Left renal cortex interstitium (tissue), 4 donors: ENCODE measurements at places on chromosomes 4 and X. TPM values are rescaled to one million over a fixed set of nuclear protein-coding genes. Genes with fewer than 3 reads are reported as not detected.

Gene ELF2
- polyA plus RNA-seq, result 66.5 TPM

Gene ADGRL3
- 25.9 TPM for polyA plus RNA-seq

Gene SULT1E1
- polyA plus RNA-seq, result 465 TPM

Gene FRMD7
- polyA plus RNA-seq, result 1.6 TPM

Gene SLC49A3
- 7.1 TPM for polyA plus RNA-seq

Gene NCBP2L
- not detected for polyA plus RNA-seq

Gene TKTL2
- 0.08 TPM for polyA plus RNA-seq

Gene KLB
- polyA plus RNA-seq, result 0.25 TPM

Gene EDA
- polyA plus RNA-seq, result 7.3 TPM

Gene GPM6B
- polyA plus RNA-seq, result 19.6 TPM

Gene NUDT9
- polyA plus RNA-seq, result 67.6 TPM

Gene GPR143
- polyA plus RNA-seq, result 14.4 TPM

Gene NDST3
- polyA plus RNA-seq, result 2.6 TPM

Gene GRIA2
- polyA plus RNA-seq, result 2.1 TPM

Gene BEND4
- polyA plus RNA-seq, result 1.5 TPM

Gene ENPP6
- polyA plus RNA-seq, result 9.8 TPM

DNA sequence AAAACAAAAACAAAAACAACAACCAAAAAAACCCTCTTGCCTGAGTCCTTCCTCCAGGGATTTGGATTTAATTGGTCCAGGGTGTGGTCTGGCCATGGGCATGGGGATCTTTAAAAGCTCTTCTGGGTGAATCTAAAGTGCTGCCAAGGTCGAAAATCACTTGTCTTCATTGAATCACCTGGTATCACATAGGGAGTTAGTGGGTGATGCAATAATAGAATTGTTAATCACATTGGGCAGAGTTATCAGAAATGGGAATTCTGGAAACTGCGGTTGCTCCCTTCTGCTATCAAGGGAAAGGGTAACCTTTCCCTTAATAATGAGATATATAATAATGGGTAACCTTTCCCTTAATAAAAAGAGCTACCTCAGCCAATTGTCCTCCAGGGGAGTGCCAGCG is 267.9 kb upstream of the KLF3 start:
- no peak for DNase-seq

GRCh38 chrX:110213183-110213582 is 104.7 kb downstream of the AMMECR1 start:
- DNase-seq, result no peak

DNA sequence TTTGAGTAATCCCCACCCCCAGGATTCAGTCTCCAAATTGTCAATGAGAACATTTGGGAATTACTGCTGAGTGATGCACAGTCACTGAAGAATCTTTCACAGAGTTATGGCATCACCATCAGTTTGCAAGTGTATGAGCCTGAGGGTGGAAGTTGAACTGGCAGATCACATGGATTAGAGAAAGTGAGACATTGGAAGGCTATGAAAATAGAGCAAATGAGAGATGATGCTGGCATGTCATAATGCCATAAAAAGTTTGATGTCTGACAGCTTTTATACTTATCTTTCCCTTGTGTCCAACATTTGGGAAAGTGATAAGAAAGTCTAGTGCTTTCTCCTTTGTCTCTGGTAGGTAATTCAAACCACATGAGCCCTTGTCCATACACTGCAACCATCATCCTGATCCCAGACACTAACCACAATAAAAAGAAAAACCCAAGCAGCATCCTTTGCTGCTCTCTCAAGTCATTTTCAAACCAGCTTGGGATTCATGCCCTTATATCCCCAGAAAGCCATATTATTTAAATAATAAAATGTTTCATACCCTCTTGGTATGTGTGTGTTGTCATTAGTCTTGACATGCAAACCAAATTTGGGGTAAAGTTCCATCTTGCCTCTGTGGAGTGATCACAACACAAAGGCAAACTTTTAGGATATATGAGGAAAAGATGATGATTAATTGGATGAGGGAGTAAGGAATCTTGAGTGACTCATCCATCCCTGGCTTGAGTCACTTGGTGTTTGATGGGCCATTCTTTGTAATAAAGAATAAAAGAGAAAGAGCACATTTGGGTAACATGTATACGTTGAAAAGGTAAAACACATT is 438.9 kb downstream of the GRXCR1 start:
- no peak for DNase-seq

DNA sequence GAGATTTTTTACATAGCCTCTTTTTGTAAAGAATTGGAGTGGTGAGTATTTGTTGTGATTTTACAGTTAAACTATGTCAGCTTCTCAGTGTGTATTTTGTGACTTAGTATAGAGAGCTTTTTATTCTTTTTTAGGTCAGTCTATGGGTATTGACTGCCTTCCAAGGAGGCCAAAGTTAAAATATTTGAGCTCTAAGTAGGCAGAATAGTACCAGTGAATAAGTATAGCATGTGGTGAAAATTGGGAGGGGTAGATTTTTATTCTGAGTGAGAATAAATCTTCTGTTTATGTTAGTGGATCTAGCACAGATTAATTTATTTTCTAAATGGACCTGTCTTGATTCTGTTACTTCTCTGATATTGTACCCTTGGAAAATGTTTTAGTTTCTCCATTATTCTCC is 37.5 kb downstream of the HERC3 start:
- no peak for DNase-seq

DNA sequence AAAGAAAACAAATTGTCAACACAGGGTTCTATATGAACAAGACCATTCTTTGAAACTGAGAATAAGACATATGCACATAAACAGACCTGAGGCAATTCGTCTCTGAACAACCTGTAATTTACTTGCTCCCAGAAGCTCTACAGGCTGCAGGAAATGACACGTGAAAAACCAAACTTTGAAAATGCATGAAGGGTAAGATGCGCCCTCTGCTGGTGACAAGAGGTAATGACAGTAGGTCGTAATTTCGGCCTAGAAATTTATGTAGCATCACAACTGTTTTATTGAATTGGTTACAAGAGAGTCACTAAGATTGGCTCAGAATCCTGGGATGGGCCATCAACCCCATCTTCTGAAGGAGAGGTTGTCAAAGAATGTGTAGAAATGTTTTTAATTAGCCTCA is 276.5 kb downstream of the PPP4R3C start:
- no peak for DNase-seq

GRCh38 chrX:150224676-150225075 is 138.4 kb upstream of the MAMLD1 start:
- DNase-seq, result no peak

GRCh38 chrX:68511255-68511654 is 12.4 kb downstream of the YIPF6 start:
- no peak for DNase-seq

GRCh38 chr4:162350331-162350730 is 186.5 kb upstream of the FSTL5 start:
- no peak for DNase-seq

DNA sequence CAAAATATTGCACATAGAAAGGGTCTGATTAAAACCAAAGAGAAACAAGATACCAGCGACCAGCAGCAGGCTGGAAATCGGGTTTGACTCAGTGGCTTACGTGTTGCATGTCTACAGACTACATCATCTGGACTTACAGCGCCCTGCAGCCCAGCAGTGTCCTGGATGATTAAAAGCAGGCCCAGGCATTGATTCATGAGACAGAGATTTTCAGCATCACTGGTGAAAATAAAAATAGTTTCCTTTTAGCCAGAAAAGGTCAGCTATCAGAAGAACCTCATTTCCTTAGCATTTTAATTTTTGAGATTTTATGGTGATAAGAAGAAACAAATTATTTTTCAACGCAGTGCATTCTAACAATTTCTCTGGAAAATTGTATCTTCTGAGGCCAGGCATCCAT is 190.6 kb downstream of the PTTG2 start:
- DNase-seq, result no peak

DNA sequence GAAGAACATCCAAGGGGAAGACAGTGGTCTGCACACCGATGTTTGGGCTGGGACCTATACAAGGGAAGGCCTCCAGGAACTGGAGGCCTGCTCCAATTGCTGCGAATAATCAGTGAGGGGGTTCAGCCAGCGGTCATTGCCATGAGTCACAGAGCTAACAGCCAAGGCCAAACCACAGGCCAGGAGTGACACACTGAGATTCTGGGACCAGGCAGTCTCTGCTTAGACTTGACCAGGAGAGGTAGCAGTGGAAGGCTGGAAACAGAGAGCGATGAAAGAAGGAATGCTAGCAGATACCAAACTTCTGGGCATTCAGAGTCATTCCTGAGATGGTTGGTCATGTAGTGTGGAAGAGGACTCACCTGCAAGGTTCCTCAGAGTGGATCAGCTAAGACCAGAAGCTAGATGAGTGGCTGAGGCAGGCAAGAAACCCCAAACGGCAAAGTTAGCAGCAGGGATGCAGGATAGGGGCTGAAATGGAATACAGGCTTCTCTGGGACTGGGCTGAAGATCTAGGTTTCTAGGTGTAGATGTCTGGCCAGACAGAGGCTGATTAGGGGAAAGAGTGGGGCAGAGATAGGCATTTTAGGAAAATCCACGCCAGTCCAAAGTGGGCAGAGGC is 54.7 kb downstream of the CNGA2 start:
- DNase-seq, result no peak

DNA sequence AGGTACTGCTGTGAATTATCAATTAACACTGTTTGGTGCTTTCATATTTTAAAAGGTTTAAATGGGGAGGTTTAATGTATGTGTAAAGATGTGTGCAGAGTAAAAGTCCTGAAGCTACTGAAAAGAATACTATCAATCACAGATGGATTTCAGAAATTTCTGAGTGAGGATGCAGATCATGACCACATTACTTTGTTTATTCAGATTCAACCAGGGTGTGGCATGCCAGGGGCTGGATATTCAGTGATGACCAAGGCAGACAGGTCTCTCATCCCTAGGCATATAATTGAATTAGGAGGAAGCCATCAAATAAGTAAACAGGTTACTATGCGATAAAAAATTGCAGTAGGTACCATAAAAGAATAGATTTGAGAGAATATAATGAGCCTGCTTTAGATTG is 28.0 kb upstream of the ANKRD50 start:
- no peak for DNase-seq

GRCh38 chrX:136386826-136387225 is 86.1 kb downstream of the ADGRG4 start:
- DNase-seq, result no peak

- DNase-seq, result no peak
Observed at GRCh38 chrX:129830494-129830893, 13.2 kb downstream of the ZDHHC9 start.

DNA sequence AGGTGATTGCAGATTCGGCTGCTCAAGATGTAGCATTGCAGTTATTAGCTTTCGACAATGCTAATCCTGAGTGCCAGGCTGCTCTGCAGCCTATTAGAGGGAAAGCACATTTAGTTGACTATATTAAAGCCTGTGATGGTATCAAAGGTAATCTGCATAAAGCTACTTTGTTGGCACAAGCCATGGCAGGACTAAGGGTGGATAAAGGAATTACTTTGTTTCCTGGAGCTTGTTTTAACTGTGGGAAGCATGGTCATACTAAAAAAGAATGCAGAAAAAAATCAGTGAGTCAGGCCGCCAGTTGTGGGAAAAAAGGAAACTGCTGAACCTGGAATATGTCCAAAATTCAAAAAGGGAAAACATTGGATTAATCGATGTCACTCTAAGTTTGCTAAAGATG is 154.9 kb upstream of the TECRL start:
- no peak for DNase-seq

DNA sequence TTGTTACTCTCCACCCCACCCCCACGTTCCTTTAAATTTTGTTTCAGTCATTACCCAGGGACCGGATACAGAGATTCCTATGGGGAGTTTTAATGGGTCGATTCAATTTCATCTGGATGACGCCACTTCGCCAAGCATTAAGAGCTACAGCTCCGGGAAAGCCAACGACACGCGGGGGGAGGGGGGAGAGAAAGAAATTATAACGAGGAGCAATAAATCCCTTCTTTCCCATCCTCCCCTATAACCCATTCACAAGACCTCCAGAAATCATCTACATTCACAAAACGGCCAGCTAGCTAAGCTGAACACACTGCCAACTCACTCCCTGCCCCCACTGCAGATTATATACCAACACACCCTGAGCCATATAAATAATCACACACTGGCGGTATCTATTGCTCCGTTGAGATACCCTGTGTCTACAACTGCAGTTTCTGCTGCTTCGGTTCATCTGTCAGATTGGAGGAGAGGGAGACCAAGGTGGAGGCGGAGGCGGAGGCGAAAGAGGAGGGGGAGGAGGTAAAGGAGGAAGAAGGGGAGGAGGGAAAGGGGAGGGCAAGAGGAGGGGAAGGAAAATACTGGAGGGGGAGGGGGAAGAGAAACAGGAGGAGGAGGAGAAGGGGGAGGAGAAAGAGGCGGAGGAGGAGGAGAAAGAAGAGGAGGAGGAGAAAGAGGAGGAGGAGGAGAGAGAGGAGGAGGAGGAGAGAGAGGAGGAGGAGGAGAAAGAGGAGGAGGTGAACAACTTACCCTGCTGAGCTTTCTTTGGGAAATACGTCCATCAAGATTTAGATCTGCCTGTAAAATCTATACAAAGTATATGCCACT is 113.9 kb upstream of the VAMP7 start:
- DNase-seq, result no peak

DNA sequence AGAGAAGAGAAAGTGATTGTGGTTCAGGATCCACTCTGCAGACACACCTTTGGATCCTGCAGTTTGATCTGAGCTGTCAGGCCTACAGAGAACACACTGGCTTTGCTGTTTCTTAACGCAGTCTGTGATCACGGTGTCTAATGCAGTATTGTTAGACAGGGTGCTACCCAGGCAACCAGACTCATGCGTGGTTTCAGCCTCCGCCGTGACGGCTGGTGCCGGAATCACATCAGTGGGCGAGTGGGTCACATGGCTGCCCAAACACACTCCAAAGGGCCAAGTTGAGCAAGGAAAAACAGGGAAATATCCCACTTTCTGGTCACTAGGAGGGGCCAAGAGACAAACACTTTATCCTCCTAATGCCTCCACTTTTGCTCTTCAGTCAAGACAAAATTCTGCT is 27.5 kb downstream of the CCDC149 start:
- DNase-seq, result no peak

- no peak for DNase-seq
Observed at GRCh38 chr4:185744488-185744862, 67.5 kb downstream of the SORBS2 start.

DNA sequence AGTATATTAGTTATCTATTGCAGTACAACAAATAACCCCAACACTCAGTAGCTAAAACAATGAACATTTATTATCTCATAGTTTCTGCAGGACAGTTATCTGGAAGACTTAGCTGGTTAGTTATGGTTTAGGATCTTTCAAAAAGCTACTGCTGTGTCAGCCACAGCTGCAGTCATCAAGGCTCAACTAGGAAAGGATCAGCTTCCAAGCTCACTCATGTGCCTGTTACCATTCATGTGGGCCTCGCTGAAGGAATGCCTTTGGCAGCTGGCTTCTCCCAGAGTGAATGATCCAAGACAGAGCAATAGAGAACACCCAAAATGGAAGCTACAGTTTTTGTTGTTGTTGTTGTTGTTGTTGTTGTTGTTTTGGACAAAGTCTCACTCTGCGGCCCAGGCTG is 13.5 kb upstream of the PRSS48 start:
- DNase-seq, result no peak

DNA sequence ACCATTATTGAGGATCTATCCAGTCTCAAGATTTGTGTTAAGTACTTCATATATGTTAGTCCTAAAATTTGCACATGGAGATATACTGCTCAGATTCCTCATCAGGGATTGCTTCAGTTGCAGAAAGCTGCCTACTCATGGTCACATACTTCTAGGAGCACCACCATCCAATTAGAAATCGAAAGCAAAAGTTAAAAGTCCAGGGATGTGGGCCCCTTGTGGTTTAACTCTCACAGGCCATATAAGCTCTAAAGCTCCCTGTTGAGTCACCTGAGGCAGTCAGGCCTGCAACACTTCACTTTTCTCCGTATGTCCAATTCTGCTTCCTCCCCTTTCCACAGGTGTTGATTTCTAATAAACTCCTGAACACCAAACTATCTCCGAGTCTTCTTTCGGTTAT is 84.2 kb downstream of the CNOT6L start:
- no peak for DNase-seq

GRCh38 chr4:17058916-17059741 is 160.7 kb upstream of the LDB2 start:
- no peak for DNase-seq
